ENCODE measurements at places on chromosomes 7 and 10. TPM values are rescaled to one million over a fixed set of nuclear protein-coding genes. Genes with fewer than 3 reads are reported as not detected.

GRCh38 chr7:134637934-134638719, 8.5 kb upstream of the BPGM start:
- DNase-seq = no peak

DNA sequence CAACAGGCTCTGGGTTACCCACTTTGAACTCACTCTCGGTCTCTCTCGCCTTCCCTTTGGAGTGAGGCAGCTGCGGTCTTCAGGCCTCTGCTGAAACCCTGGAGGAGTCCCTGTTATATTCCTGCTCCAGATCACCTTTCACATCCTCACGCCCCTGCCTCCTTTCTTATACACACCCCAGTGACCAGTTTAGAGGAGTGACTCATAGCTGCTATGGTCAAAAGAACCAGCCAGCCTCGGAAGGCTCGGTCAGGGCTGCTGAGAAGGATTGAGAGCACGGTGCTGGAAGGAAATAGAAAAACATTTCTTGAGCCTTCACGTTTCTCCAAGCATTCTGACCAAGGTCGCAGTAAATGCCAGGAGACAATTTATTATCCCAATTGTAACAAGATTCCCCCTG, 28.3 kb upstream of the SVOPL start:
- no peak for DNase-seq

Gene AKR1C2
- polyA plus RNA-seq = 10.3 TPM

Gene ATRNL1
- 0.71 TPM for polyA plus RNA-seq

DNA sequence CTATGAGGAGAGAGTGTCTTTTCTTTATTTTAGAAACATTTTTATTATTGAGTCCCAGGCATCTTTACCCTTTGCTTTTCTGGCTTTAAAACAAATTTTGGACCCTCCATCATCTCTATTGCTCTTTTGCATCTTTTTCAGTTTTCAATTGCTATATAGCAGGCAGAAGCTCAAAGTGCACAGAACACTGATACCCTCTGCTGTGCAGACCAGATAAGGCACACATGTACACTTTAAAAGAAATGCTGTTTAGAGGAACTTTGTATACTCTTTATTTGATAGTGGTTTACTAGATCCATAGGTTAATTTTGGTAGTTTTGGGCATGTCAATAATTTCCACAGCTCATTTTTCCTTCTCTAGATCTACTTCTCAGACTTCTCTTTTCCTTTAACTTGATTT, 324.2 kb downstream of the SH2D4B start:
- no peak for DNase-seq
